Nephron progenitor cell (in vitro differentiated cells): ENCODE measurements at places on chromosomes 4 and X.

GRCh38 chrX:14798805-14799397 is 74.0 kb downstream of the FANCB start:
- DNase-seq: no peak

GRCh38 chr4:85028910-85029309 is 62.4 kb upstream of the WDFY3 start:
- DNase-seq: no peak

- DNase-seq: no peak
Measured at GRCh38 chr4:14783011-14783877, 219.0 kb upstream of the CPEB2 start.

GRCh38 chr4:65021149-65021548 is 611.9 kb upstream of the TECRL start:
- no peak for DNase-seq

GRCh38 chr4:145182222-145182621 is 1.8 kb upstream of the OTUD4 start:
- DNase-seq: no peak

- no peak for DNase-seq
Measured at GRCh38 chr4:127669691-127670090, 36.9 kb downstream of the INTU start.

GRCh38 chr4:48065587-48066052 is 49.0 kb downstream of the NIPAL1 start:
- no peak for DNase-seq

DNA sequence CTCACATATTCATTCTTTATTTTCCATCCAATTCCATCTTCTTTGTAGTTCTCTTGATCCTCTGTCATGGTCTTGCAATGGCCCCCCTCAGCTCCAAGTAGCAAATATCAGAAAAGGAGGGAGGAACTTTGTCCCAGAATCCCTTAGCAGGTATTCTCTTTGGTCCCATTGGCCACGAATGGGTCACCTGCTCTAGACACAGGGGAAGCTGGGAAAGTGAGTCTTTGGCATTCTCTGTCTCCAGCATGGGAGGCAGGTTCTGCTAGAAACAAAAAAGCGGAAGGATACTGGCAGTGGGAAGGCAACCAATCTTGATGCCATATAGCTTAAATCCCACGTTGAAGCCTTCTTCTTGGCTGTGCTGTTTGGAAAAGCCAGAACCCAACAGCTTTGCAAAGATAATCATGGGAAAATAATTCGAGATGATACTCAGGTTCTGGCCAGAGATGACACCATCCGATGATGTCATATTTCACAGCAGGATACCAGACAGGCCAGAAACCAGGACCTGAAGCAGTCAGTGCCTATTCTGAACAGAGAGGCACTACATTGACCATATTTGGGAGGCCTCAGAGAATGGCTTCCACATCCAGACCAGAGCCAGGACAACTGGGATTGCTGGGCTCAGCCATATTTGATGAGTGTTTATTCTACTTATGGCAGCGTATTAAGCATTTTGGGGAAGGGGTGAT is 110.4 kb upstream of the ATXN3L start:
- no peak for DNase-seq

- DNase-seq: no peak
Measured at GRCh38 chr4:119070301-119070700, 65.3 kb upstream of the MYOZ2 start.

DNA sequence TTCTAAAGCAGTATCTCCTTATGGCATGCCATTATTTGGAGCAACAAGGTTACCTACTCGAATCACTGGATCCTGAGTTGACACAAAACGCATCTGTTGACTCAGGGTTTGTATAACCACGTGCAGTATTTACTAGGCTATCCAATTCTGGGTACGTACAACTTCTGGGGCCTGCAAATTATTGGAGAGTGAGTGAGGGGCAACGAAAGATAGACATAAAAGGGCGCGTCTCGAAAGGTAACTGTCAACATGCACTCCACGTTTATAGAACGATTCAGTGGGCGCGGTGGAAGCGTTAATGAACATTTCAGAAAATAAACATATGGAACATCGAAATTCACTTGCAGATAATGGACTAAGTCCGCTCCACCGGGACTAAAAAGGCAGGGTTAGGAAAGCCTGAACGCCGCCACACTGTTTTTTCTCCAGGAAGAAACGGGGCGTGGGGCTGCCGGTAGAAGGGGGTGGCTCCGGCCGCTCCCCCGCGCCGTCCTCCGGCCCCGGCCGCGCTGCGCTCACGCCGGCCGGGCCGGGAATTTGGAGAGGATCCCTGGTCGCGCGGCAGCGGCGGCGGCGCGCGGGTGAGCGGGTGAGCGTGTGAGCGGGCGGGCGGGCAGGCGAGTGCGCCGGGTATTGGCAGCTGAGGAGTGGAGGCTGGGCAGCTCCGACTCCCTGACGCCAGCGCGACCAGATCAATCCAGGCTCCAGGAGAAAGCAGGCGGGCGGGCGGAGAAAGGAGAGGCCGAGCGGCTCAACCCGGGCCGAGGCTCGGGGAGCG is at the start of gene SMAD1:
TSS of gene SMAD1 (plus strand) at position 690 of the 778 bp plus-strand sequence. CDS start 32,761 bp downstream, outside the sequence.
- peak; percentile 82 for DNase-seq

DNA sequence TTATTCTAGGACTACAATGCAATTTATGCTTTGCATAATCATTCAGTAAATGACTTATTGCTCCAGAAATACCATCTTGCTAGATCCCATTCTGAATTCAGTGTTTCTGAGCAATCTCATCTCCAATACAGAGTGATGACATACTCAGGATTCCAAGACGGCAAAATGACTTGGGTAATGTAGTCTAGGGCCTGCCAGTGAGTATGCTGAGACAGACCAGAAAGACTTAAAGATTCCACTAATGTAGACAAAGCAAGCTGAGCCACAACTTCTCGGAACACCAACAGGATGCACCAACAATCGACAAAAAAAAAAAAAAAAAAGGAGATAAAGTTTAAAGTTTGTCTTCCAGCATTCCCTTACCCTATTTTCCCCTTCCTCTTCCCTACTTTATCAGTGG is 919 bp upstream of the SEC24B start:
- DNase-seq: no peak

- no peak for DNase-seq
Measured at GRCh38 chr4:68883870-68884269, 67.7 kb downstream of the UGT2A3 start.

- no peak for DNase-seq
Measured at GRCh38 chr4:55613621-55614020, 21.6 kb upstream of the PDCL2 start.

GRCh38 chrX:40055495-40055894 is 42.3 kb downstream of the BCOR start:
- no peak for DNase-seq

- DNase-seq: no peak
Measured at GRCh38 chr4:184553891-184554290, 79.5 kb upstream of the IRF2 start.

- no peak for DNase-seq
Measured at GRCh38 chrX:124342174-124342867, 4.0 kb upstream of the SH2D1A start.

DNA sequence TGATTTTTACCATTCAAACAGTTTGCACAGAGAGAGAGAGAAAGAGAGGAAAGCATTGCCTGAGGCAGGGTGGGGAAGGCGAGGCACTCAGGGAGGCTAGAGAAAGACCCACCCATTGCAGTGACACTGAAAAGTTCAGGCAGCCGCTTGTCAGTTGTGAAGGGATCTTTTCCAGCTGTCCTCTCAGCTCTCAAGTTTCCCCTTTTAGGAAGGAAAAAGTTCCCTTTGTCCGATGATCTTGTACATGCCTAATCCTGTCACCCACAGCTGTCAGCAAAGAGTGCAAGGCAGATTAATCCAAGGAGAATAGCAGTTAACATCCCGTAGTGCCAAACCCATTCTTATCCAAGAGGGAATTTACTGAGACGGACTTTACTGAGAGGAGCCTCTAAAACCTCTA is 255.0 kb downstream of the MAGEB5 start:
- no peak for DNase-seq

DNA sequence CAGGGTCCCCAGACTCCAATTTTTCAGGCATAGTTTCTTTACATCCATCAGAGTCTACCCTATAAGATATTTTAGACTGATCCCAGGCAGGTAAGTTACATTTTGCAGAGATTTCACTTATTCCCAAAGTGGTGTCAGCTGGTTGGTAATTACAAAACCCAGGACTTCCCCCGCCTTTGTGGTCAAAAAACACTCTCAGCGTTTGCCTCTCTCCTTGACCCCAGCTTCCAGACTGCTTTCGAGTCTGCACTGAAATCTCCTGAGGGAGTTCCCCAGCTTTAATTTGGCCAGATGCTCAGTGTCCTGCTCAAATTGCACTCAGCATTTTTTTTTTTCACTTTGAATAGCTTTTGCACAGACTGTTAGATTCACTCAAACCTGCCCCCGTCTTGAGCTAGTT is 11.2 kb upstream of the AMOT start:
- no peak for DNase-seq

DNA sequence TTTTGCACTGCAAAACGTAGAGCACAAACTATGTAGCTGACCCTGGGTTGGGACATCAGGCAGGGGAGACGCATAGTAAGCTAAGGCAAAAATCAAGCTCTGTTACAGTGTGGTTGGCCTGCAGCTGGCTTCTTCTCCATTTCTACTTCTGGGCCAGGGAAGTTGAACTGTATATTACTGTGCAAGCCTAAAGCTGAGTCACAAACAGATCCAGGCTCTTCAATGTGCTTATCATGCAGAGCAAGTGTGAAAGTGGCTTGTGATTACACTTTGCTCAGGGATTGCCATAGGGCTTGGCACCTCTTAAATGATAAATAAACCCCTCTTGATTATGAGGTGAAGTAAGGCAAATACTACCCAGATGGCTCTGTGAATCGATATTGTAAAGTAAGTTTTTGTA is 40.5 kb downstream of the CLDN34 start:
- no peak for DNase-seq

- DNase-seq: no peak
Measured at GRCh38 chr4:67927251-67927650, 36.0 kb downstream of the TMPRSS11A start.

GRCh38 chr4:124694946-124695598 is 17.5 kb downstream of the ANKRD50 start:
- DNase-seq: no peak

GRCh38 chr4:78749972-78750727 is 26.0 kb upstream of the BMP2K start:
- no peak for DNase-seq

DNA sequence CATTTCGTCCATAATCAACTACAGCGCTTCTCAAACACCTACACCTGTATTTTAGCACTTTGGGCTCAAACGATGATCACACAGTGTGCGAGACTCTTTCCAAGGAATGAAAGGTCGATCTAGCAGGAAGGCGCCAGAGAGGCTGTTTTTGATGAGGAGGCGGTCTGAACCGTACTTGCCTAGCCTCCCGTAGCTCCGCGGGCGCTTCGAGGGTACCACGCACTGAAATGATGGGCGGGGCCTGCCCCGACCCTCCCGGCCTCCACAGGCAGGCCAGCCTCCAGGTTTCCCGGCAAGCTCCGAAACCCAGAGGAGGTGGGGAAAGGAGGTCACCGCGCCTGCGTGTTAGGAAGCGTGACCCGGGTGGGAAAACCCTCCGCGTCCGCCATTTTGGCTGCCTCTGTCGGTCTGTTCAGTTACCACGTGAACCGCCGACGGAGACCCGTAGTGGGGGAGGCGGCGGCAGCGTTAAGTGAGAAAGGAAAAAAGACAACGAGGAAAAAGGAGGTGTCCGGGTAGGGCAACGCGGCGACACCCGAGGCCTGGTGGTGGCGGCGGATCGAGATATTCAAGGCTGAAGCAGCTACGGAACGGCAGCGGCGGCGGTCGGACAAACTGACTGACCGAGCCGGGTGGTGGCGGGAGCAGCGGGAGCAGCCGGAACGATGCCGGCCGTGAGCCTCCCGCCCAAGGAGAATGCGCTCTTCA is at the start of gene NAA15:
TSS of gene NAA15 (plus strand) at position 393 of the 708 bp plus-strand sequence. CDS start at position 666, 273 bp downstream.
- peak; percentile 96 for DNase-seq

DNA sequence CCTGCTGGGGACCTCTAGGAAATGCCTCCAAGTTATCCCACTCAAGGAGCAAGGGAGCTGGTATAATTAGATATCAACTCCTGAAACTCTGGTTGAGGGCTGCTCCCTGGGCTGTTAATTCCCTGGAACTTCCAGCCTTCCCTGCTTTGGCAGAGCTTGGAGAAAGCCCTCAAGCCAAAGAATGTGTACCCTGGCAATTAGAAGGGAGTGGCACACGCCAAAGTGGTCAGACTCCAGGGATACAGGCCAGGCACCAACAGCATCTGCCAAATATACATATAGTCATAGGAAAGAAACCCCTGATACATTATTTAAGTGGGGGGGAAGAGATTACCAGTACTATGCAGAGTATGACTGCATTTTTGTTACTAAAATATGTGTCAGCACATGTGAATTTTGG is 616.8 kb downstream of the BCOR start:
- no peak for DNase-seq

GRCh38 chr4:34105311-34105710 is 2139.0 kb downstream of the ARAP2 start:
- no peak for DNase-seq

- DNase-seq: no peak
Measured at GRCh38 chr4:141065872-141066271, 67.4 kb downstream of the RNF150 start.

DNA sequence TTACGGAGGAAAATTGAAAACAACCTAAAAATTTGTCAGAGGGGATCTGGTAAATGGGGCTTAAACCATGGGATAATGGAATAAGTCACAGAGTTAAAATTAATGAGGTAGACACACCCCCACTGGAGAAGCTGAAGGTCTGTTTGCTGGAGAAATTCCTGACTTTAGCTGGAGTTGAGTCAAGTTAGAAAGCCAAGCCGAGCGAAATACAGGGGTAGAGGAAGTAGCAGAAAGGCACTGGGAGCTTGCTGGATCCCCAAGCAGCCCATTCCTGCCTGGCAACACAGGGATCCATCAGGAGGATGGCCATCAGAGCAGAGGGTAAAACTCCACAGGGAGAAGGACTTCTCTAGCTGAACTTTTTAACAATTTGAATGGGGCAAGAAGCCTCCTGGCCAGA is 163.8 kb downstream of the ATRX start:
- no peak for DNase-seq

- peak; percentile 26 for DNase-seq
Measured at GRCh38 chrX:38804682-38805431, 3.6 kb downstream of the MID1IP1 start.

DNA sequence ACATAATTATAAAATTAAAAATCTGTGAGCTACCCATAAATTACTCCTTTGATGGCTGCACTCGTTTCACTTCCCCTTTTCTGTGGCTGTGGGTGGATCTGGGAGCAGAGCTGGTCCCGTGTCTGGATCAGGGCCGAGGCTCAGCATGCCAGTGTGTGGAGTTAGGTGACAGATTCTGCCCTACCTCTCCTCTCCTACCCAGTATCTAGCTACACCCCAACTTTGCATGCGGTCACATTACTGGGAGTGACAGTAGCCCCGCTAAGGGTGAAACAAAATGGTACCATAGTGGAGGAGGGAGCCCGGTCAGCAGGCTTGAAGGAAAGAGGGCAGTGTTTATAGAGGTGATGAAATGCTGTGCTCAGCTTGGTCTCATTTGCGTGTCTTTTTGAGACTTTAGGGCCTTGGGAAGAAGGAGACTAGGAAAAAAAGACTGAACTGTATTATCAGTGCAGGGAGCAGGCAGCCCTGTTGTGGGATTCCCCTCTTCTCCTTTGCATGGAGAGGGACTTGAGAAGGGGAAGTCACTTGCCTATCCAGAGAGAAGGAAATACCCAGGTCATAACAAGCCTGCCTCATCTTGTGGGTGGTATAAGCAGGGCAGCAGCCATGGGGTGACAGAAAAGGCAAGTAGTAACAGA is 48.4 kb downstream of the ARHGAP10 start:
- no peak for DNase-seq
